ENCODE measurements at places on chromosomes 6 and 20.

- no peak for DNase-seq
Observed at GRCh38 chr6:114249522-114249921, 93.3 kb downstream of the HS3ST5 start.

- DNase-seq = no peak
Observed at GRCh38 chr6:146595972-146596731, 2.6 kb upstream of the ADGB start.

DNA sequence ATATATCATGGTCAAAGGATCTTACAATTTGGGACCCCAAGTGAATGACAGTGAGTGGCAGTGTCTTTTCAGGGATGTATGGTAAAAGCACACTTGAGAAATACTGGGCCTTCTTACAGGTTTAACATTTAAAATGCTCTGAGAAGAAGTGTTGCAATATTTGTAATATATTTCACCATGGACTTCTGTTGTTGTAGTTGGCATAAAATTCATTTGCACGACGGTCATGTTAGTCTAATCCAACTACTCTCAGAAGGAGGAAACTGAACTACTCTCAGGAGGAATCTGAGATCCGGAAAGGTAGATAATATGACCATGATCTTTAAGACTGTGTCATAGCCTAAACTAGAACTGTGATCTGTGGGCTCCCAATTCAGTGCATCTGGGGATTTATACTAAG, 700.1 kb downstream of the HDGFL1 start:
- DNase-seq = no peak

DNA sequence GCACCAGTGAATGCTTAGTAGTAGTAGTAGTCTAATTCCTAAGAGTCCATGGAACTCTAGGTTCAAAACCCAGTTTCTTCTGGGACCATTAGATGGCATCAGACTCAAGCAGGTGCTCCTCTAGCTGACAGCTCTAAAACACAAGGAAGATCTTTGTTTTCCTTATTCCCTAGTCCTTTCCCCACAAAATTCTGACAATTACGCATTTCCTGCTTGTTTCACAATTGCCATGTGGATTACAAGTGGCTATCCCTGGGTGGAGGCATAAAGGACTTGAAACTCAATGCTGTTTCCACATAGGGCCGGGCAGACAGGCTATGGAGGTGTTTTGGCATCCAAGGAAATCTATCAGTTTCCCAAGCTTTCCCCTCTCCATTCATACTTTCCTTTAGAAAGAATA, 9.2 kb upstream of the HLA-DOB start:
- DNase-seq = no peak

- no peak for DNase-seq
Observed at GRCh38 chr6:160238278-160238711, 20.3 kb downstream of the SLC22A2 start.

Data from naive thymus-derived CD8-positive, alpha-beta T cell (primary cell).